GM12891 (cell line): ENCODE measurements at places on chromosomes 12 and 14.
A peak's percentile ranks its signal among the peaks of the same experiment; 100 is the strongest.

DNA sequence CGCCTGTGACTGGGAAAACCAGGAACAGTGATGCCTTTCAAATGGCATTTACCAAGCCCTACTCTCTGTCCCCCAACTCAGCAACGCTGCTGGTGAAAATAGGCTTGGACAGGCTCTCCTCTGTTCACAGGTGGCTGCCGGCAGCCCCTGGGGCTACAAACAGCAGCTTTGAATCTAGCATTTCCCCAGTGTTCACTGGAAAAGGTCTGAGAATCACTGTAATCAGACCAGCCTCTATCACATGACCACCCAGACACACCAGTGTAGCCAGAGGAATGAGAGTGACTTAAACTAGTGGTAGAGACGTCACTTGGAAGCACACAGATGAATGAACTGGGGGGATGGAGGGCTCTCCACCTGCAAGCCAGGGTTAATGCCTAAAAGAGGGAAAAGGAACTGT is 151.8 kb downstream of the FOXN3 start:
- DNase-seq, result no peak

- peak; percentile 96 for DNase-seq
Observed at GRCh38 chr12:575948-576614, 87.2 kb downstream of the NINJ2 start.

- no peak for DNase-seq
Observed at GRCh38 chr12:54071942-54072341, 18.3 kb downstream of the HOXC4 start.

DNA sequence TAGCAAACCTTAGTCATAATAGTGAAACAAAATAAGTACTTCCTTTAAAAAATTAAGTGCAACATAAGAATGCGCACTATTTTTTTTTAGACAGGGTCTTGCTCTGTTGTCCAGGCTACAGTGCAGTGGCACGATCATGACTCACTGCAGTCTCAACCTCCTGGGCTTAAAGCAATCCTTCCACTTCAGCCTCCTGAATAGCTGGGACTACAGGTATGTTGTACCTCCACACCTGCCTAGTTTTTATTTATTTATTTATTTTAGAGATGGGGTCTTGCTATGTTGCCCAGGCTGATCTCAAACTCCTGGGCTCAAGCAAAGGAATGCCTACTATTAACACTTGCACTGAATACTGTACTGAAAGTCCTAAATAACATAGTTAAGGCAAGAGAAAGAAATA is 93.8 kb downstream of the NUMB start:
- DNase-seq, result no peak
